ENCODE measurements at places on chromosomes 5 and 9. TPM values are rescaled to one million over a fixed set of nuclear protein-coding genes. Genes with fewer than 3 reads are reported as not detected.

The PCDHGA1 gene
- total RNA-seq, result 1.4 TPM

The SPATA31C1 gene
- total RNA-seq, result not detected

The PDE6A gene
- not detected for total RNA-seq

The TXNDC8 gene
- not detected for total RNA-seq

The GPX3 gene
- total RNA-seq, result 2,222 TPM

The DBH gene
- total RNA-seq, result not detected

The REEP2 gene
- total RNA-seq, result 27.5 TPM

GRCh38 chr9:23431459-23431858 lies 394.6 kb downstream of the ELAVL2 start:
- no peaks in the 10 kb centered on the region for H3K27me3 ChIP-seq
- no peak overlapping the region for H3K4me3 ChIP-seq
- no peaks in the 10 kb centered on the region for H3K36me3 ChIP-seq
- no peak overlapping the region for H3K27ac ChIP-seq
- DNase-seq, result no peak

DNA sequence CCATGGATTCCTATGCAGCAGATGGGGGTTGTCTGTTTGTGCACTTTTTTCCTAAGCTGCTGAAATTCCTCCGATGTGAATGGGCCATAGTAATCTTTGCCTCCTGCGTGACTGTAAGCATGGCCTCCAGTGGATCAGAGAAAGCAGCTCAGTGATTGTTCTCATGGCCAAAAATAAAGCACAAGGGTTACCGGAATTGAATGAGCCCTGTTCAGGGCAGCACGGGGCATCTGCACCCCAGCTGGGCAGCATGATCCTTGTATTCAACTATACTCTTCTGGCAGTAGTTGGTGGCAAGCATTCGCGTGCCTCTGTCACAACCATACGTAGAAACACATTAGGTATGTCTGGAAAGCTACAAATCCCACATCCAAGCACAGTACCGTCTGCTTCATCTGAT lies 193.9 kb downstream of the RORB start:
- no peak overlapping the region for H3K27ac ChIP-seq
- DNase-seq, result no peak
- H3K27me3 ChIP-seq, result no peaks in the 10 kb centered on the region
- no peaks in the 10 kb centered on the region for H3K4me1 ChIP-seq
- H3K4me3 ChIP-seq, result no peak overlapping the region
- H3K36me3 ChIP-seq, result no peaks in the 10 kb centered on the region

GRCh38 chr9:131397100-131397790 lies 3.4 kb downstream of the PRRC2B start:
- H3K4me1 ChIP-seq, result peaks cover 6% of the 10 kb centered on the region
- no peak overlapping the region for H3K4me3 ChIP-seq
- peak overlapping the region; percentile 95 for H3K27ac ChIP-seq
- H3K36me3 ChIP-seq, result no peaks in the 10 kb centered on the region
- no peaks in the 10 kb centered on the region for H3K27me3 ChIP-seq

- H3K27me3 ChIP-seq, result no peaks in the 10 kb centered on the region
- H3K4me3 ChIP-seq, result no peak overlapping the region
- DNase-seq, result no peak
- H3K4me1 ChIP-seq, result peaks cover 14% of the 10 kb centered on the region
- H3K27ac ChIP-seq, result peak overlapping the region; percentile 23
Observed at GRCh38 chr9:91221332-91221731, 140.4 kb downstream of the AUH start.

- no peak for DNase-seq
- H3K27me3 ChIP-seq, result no peaks in the 10 kb centered on the region
- no peaks in the 10 kb centered on the region for H3K4me1 ChIP-seq
- no peak overlapping the region for H3K4me3 ChIP-seq
- H3K36me3 ChIP-seq, result no peaks in the 10 kb centered on the region
Observed at GRCh38 chr9:22175972-22176545, 167.0 kb upstream of the CDKN2B start.

DNA sequence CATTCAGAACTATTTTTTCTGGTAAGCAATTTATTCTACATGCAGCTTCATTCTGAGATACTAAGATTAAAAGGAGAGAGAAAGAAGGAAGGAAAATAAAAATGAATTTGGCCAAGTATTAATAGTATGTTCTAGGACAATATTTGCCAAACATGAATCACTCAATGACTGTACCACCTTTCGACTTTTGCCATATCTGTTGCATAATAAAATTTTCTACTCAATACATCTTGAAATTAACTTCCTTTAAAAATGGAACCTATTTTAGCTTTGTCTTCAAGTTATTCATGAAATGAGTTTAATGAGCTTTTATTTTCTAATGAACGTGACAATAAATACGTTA lies 111.8 kb downstream of the MARCHF3 start:
- H3K27ac ChIP-seq, result no peak overlapping the region
- no peak overlapping the region for H3K4me3 ChIP-seq
- no peaks in the 10 kb centered on the region for H3K27me3 ChIP-seq
- DNase-seq, result no peak

- H3K27ac ChIP-seq, result no peak overlapping the region
- no peaks in the 10 kb centered on the region for H3K4me1 ChIP-seq
- peaks cover 49% of the 10 kb centered on the region for H3K36me3 ChIP-seq
- no peak overlapping the region for H3K4me3 ChIP-seq
- H3K27me3 ChIP-seq, result no peaks in the 10 kb centered on the region
Observed at GRCh38 chr9:13139641-13140171, 139.8 kb downstream of the MPDZ start.

GRCh38 chr9:38250279-38251035 lies 142.0 kb upstream of the ALDH1B1 start:
- H3K27me3 ChIP-seq, result no peaks in the 10 kb centered on the region
- H3K4me3 ChIP-seq, result no peak overlapping the region
- no peaks in the 10 kb centered on the region for H3K36me3 ChIP-seq
- H3K27ac ChIP-seq, result no peak overlapping the region
- no peaks in the 10 kb centered on the region for H3K4me1 ChIP-seq

DNA sequence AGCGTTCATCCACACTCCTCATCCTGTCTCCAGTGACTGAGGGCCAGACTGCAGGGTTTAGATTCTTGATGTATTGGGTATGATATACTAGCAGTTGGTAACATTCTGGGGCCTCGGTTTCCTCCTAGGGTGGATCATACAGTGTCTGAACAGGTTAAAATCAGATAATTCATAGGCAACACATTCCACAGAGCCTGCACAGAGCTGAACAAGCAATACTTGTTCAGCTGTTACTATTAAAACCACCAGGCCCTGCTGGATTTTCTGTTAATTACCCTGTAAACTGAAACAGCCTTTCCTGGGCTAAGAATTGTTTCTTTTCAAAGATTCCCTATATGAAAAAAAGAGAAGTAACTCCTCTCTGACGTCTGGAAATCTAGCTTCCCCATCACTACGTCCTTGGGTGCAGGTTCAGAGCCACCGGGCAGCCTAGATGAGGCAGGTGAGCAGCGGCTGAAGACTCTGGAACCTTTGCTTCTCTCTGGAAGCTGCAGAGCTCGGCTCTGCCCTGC lies 1313.5 kb upstream of the WWC1 start:
- peak overlapping the region; percentile 51 for H3K27ac ChIP-seq
- H3K36me3 ChIP-seq, result no peaks in the 10 kb centered on the region
- no peaks in the 10 kb centered on the region for H3K4me1 ChIP-seq

GRCh38 chr9:13035822-13036221 lies 243.7 kb downstream of the MPDZ start:
- H3K36me3 ChIP-seq, result no peaks in the 10 kb centered on the region
- no peak for DNase-seq
- peaks cover 4% of the 10 kb centered on the region for H3K4me1 ChIP-seq
- no peak overlapping the region for H3K27ac ChIP-seq
- no peaks in the 10 kb centered on the region for H3K27me3 ChIP-seq

- H3K36me3 ChIP-seq, result no peaks in the 10 kb centered on the region
- H3K4me1 ChIP-seq, result no peaks in the 10 kb centered on the region
- H3K27me3 ChIP-seq, result no peaks in the 10 kb centered on the region
- H3K4me3 ChIP-seq, result no peak overlapping the region
- DNase-seq, result no peak
- no peak overlapping the region for H3K27ac ChIP-seq
Observed at GRCh38 chr5:84437673-84438315, 53.1 kb upstream of the EDIL3 start.

DNA sequence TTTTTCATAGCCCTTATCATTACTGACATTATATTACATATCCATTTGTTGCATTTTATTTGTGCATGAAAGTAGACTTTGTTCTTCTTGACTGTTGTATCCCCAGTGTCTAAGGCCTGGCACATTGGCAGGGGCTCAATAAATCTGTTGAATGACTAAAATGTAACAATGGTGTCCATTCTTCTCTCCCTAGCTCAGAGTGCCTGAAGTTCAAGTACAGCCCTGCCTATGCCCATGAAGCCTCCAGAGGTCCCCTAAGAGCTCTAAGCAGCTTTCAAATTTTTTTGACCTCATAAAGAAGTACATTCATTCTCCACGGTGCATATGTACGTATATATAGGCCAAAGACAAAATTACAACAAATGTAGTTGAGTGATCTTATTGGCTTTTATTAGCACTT lies 4.2 kb upstream of the BSPRY start:
- H3K4me3 ChIP-seq, result no peak overlapping the region
- no peaks in the 10 kb centered on the region for H3K27me3 ChIP-seq
- no peak for DNase-seq
- H3K36me3 ChIP-seq, result no peaks in the 10 kb centered on the region
- H3K4me1 ChIP-seq, result no peaks in the 10 kb centered on the region

DNA sequence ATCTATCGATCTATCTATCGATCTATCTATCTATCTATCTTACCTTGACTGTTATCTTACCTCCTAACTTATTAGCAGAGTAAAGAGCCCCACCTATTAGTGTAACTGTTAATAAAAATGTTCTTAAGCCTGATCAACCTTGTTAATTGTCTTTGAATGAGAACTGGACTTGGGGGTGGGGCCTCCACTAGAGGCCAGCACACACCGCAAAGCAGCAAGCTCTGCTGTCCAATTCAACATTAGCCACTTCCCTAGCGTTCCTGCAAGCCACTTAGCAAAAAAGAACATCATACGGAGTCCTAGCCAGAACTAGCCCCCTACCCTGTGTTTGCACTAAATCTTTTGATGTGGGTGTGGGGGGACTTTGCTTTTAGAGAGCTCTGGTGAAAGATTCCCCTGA lies 515.8 kb downstream of the KDM4C start:
- no peaks in the 10 kb centered on the region for H3K4me1 ChIP-seq
- no peaks in the 10 kb centered on the region for H3K36me3 ChIP-seq
- no peak overlapping the region for H3K27ac ChIP-seq
- no peaks in the 10 kb centered on the region for H3K27me3 ChIP-seq
- no peak overlapping the region for H3K4me3 ChIP-seq

DNA sequence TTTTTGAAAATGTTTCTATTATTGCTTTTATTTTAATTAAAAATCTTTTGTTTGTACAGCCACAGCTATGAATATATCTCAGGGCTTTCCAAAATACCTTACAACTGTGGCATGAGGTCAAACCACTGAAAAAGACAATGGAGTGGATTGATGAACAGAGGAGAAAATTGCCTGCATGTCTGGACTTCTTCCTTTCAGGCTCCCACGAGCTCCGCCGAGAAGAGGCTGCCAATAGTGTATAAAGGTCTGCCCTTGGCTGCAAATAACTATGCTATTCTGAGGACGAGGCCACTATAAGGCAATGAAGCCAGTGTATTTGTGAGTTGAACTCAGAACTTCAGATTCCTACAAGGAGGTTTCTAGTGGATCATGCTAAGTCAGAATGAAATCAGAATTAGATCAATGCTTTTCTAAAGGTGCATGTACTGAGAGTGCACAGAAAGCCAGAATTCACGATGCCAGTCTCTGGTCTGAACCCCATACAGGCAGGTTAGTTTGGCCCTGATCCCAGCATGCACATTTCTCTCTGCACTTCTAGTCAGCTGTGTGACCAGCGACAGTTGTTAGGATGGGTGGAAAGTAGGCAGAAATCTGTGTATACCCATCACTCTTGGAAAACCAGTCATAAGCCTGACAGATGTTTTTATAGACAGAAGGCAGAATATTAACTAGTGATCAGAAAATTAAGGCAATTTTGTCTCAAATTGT lies 42.7 kb upstream of the PLPP1 start:
- no peaks in the 10 kb centered on the region for H3K4me1 ChIP-seq
- H3K27me3 ChIP-seq, result no peaks in the 10 kb centered on the region
- H3K4me3 ChIP-seq, result no peak overlapping the region

DNA sequence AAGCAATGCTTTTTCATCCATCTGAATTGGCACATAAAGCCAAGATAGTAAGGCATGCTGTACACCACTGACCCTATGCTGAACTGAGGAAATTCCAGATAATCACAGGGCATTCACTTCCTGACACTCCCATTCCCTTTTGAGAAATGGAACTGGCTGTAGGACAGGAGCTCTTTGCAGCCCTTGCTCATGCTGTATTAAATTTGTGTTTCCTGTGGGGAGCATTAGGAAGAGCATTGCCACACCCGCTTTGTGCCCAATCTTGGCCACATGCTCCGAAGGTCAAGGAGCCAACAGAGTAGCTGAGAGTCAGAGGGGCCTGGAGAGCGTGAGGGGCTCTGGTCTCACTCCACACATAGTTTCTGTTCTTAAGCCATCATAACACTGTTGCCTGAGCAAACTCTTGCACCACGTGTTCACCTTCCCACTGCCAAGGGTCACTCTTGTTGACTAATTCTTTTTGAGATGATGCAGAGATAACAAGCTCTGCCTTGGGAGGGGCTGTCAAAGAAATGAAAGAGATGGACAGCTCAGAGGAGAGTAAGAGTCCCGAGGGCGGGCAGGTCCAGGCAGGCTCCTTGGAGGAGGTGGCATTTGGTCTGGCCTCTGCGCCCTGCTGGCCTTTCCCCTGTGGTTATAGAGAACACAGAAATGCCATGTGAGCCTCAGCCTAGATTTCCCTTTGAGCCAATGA lies 31.7 kb upstream of the ARAP3 start:
- no peak for DNase-seq
- no peaks in the 10 kb centered on the region for H3K27me3 ChIP-seq
- no peak overlapping the region for H3K27ac ChIP-seq
- H3K4me1 ChIP-seq, result no peaks in the 10 kb centered on the region
- no peaks in the 10 kb centered on the region for H3K36me3 ChIP-seq
- H3K4me3 ChIP-seq, result no peak overlapping the region

DNA sequence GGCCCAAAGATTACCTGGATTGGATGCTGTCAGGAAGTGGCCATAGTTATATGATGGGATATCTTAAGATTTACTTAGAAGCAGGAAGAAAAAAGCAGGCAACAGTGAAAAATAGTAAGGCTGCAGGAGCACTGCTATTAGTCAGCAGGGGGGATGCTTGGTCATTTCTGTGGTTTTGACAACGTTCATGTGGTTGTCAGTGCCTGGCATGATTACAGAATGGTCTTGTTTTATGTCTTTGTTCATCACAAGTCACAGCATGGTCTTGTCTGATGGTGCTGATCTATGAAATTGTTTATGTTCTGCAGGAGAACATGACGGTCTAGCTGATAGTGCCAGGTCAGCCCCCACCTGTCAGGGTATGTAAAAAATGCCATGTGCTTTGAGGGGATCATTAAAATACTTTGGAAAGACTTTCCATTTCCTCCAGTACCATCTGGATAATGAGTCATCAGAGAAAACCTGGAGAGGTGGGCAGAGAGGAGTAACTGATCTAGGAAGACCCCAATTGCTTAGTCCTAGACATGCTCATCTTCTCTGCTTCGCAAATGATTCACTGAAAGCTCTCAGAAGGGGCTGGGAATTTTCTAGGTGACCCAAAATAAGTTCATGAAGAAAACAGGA lies 48.5 kb downstream of the PLGRKT start:
- H3K4me1 ChIP-seq, result no peaks in the 10 kb centered on the region
- no peak for DNase-seq
- no peak overlapping the region for H3K27ac ChIP-seq
- H3K4me3 ChIP-seq, result no peak overlapping the region
- H3K27me3 ChIP-seq, result no peaks in the 10 kb centered on the region

- H3K27ac ChIP-seq, result peak overlapping the region; percentile 68
- H3K4me3 ChIP-seq, result no peak overlapping the region
- peaks cover 28% of the 10 kb centered on the region for H3K4me1 ChIP-seq
- peaks cover 10% of the 10 kb centered on the region for H3K36me3 ChIP-seq
- no peaks in the 10 kb centered on the region for H3K27me3 ChIP-seq
- DNase-seq, result peak; percentile 68
Observed at GRCh38 chr5:141564216-141564692, 54.5 kb downstream of the DIAPH1 start.
